ENCODE measurements at places on chromosomes 2 and 18. TPM values are rescaled to one million over a fixed set of nuclear protein-coding genes. Genes with fewer than 3 reads are reported as not detected.

Gene ZSWIM2
- total RNA-seq: not detected

Gene TRABD2A
- total RNA-seq: 56.3 TPM

Gene HNRNPLL
- 75.8 TPM for total RNA-seq

Gene GDF7
- 0.26 TPM for total RNA-seq

Gene MEIS1
- not detected for total RNA-seq

Gene TRIM54
- total RNA-seq: 0.47 TPM

Gene AMER3
- total RNA-seq: not detected

Gene MBP
- total RNA-seq: 60.2 TPM

Gene ERBB4
- total RNA-seq: not detected

Gene DAW1
- not detected for total RNA-seq

GRCh38 chr18:27750014-27750413 is 426.9 kb downstream of the CDH2 start:
- no peak for DNase-seq
- no peak overlapping the region for H3K4me3 ChIP-seq
- no peak overlapping the region for H3K27ac ChIP-seq
- H3K4me1 ChIP-seq: no peaks in the 10 kb centered on the region
- no peaks in the 10 kb centered on the region for H3K36me3 ChIP-seq

- peaks cover 4% of the 10 kb centered on the region for H3K4me1 ChIP-seq
- no peak overlapping the region for H3K4me3 ChIP-seq
- no peaks in the 10 kb centered on the region for H3K36me3 ChIP-seq
- DNase-seq: no peak
Observed at GRCh38 chr2:30113617-30114293, 33.1 kb upstream of the YPEL5 start.

GRCh38 chr2:130766711-130767407 is 11.5 kb downstream of the AMER3 start:
- no peaks in the 10 kb centered on the region for H3K27me3 ChIP-seq
- H3K4me3 ChIP-seq: no peak overlapping the region
- no peak overlapping the region for H3K27ac ChIP-seq
- no peaks in the 10 kb centered on the region for H3K4me1 ChIP-seq
- DNase-seq: no peak

- no peak overlapping the region for H3K4me3 ChIP-seq
- no peak for DNase-seq
- H3K27ac ChIP-seq: no peak overlapping the region
- H3K36me3 ChIP-seq: no peaks in the 10 kb centered on the region
- no peaks in the 10 kb centered on the region for H3K4me1 ChIP-seq
Observed at GRCh38 chr2:41774011-41774605, 273.7 kb upstream of the PKDCC start.

DNA sequence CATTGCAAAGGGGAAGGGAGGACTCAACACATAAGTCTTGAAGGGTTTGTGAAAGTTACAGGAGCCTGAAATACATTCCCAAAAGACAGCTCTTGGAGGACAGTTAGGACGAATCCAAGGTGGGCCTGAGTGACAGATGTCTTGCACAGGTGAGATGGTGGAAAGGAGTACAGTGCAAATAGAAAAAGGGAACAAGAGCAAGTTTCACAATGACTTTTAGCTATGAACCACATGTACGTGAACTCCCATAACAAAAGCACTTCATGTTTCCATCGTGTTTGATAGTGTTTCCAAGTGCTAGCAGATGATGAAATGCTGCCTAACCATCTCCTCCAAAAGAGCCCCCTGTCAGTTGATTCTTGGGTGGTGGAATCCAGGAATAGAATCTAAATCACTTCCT is 1.8 kb downstream of the IL18RAP start:
- peaks cover 80% of the 10 kb centered on the region for H3K4me1 ChIP-seq
- peak overlapping the region; percentile 84 for H3K27ac ChIP-seq
- peaks cover 72% of the 10 kb centered on the region for H3K36me3 ChIP-seq
- DNase-seq: peak; percentile 65

DNA sequence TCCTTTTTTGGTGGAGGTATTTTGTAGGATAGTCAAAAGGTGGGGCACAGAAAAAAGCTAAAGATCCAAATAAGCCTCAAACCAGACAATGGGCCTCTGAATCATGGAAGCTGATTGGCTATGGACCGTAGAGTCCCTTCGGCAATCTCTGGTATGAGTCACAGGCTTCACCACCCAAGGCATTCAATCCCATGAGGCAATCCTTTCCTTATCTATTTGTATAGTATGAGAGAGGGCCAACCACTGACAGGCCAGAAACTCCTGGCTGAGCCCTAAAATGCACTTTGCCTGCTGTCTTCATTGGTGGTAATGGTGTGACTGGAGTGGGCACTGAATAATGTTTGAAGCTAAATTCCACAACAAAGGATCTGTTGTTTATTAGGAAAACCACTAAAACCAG is 38.7 kb upstream of the MEX3C start:
- H3K36me3 ChIP-seq: no peaks in the 10 kb centered on the region
- H3K4me3 ChIP-seq: no peak overlapping the region
- no peak for DNase-seq
- H3K4me1 ChIP-seq: peaks cover 19% of the 10 kb centered on the region

- H3K4me3 ChIP-seq: no peak overlapping the region
- H3K36me3 ChIP-seq: no peaks in the 10 kb centered on the region
- no peak for DNase-seq
- no peaks in the 10 kb centered on the region for H3K4me1 ChIP-seq
- H3K27ac ChIP-seq: no peak overlapping the region
Observed at GRCh38 chr2:164770421-164770916, 71.2 kb downstream of the COBLL1 start.

DNA sequence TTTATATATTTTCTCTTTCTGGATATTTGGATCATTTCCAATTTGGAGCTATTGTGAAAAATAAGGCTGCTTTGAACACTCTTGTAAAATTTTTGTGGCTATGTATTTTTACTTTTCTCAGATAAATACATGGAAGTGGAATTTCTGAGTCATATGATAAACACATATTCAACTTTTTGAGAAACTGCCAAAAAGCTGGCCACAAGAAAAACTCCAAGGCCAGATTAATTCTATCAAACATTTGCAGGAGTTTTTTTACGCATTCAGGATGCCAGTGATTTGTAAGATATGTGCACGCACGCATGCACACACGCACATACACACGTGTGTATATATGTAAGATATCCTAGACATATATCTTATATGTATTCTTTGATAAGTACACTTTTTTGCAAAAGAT is 477.5 kb upstream of the SPHKAP start:
- no peak overlapping the region for H3K4me3 ChIP-seq
- H3K27ac ChIP-seq: no peak overlapping the region
- H3K4me1 ChIP-seq: no peaks in the 10 kb centered on the region
- H3K27me3 ChIP-seq: no peaks in the 10 kb centered on the region

DNA sequence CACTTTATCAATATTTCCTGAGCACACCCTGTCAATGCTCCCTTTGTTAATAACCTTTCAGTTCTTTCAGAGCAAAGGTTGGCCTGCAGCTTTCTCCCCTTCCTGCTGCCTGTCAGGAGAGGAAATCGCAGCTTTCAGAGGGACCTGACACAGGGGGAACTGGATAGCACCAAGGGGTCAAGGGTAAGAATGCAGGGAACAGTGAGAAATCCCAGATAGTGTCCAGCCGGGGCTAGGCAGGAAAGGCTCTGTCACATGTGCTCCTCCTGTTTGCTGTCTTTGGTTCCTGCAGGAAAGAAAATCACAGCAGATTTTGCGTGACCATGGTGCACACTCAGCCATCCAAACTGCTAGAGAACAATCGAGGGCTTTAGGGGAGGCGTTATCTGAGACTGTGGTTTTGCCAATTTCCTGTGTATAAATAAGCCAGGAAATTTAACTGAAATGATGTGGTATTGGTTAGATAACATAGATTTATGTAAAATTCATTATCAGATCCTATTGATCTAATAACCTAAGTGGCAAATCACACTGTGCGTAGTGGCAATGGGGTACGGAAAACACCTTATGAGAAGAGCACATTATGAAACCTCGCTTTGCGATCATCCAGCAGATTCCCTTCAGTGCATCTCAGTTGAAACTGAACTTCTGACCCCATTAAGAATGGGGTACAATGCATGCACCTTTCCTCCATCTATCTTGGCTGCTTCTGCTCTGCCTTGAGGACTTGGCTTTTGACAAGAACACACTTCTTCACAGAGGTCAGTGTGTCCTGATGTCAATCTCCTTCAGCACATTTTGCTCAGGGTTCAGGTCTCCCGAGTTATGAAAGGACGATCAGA is 178.0 kb downstream of the ICOS start:
- no peaks in the 10 kb centered on the region for H3K27me3 ChIP-seq
- H3K4me3 ChIP-seq: no peak overlapping the region
- no peak overlapping the region for H3K27ac ChIP-seq
- H3K36me3 ChIP-seq: peaks cover 2% of the 10 kb centered on the region

DNA sequence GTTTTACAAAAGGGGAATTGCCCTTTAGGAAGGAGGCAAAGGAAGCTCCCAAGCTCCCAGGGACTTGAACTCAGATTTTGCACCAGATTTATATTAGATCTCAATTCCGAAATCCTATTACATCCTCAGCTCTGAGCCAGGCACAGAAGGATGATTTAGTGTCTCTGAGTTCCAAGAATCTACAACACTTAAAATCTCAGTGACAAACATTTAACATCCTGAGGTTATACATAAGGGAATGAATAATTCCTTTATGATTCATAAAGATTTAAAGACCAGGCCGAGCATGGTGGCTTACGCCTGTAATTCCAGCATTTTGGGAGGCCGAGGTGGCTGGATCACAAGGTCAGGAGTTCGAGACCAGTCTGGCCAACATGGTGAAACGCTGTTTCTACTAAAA is 16.5 kb upstream of the SLC20A1 start:
- H3K4me3 ChIP-seq: no peak overlapping the region
- peaks cover 1% of the 10 kb centered on the region for H3K36me3 ChIP-seq
- DNase-seq: no peak
- no peak overlapping the region for H3K27ac ChIP-seq
- no peaks in the 10 kb centered on the region for H3K27me3 ChIP-seq

GRCh38 chr2:42733852-42734251 is 30.1 kb downstream of the OXER1 start:
- H3K27me3 ChIP-seq: no peaks in the 10 kb centered on the region
- H3K27ac ChIP-seq: no peak overlapping the region
- H3K4me1 ChIP-seq: no peaks in the 10 kb centered on the region
- no peak overlapping the region for H3K4me3 ChIP-seq

- H3K4me3 ChIP-seq: no peak overlapping the region
- H3K4me1 ChIP-seq: no peaks in the 10 kb centered on the region
- peak; percentile 75 for DNase-seq
- no peaks in the 10 kb centered on the region for H3K36me3 ChIP-seq
Observed at GRCh38 chr2:190069936-190070696, 7.6 kb upstream of the MSTN start.

DNA sequence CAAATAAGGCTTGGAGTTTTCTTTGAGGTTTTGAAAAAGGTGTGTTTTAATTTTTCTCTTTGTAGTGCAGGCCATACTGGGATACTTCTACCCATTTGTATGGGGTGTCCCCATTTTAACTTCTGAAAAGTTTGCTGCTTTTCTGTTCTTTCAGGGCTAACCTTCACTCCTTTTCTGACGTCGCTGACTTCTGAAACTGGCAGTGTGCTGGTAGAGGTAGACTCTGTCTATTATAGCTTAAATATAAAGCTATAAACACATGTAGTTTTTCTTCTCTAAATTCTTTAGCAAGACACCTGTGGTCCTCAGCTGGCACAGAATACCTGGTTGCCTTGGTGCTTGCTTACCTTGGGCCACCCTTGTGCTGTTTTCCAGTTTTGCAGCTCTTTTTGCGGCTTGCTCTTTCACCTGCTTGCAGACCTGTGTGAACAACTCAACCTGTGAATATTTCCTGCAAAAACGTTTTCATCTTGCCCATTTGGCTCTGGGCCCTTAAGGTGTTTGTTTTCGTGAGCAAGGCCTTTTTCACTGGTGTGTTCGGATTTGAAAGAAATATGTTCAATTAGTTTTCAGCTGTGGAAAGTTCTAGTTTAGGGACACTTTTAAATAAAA is 42.2 kb downstream of the PHLPP1 start:
- H3K27me3 ChIP-seq: no peaks in the 10 kb centered on the region
- H3K4me3 ChIP-seq: no peak overlapping the region
- H3K4me1 ChIP-seq: no peaks in the 10 kb centered on the region
- no peak for DNase-seq

- peaks cover 29% of the 10 kb centered on the region for H3K4me1 ChIP-seq
- DNase-seq: no peak
- no peaks in the 10 kb centered on the region for H3K27me3 ChIP-seq
- H3K27ac ChIP-seq: no peak overlapping the region
- no peak overlapping the region for H3K4me3 ChIP-seq
Observed at GRCh38 chr2:60759654-60760053, 3.6 kb downstream of the PAPOLG start.

- H3K27me3 ChIP-seq: no peaks in the 10 kb centered on the region
- peak; percentile 87 for DNase-seq
- peaks cover 36% of the 10 kb centered on the region for H3K36me3 ChIP-seq
- H3K4me1 ChIP-seq: peaks cover 41% of the 10 kb centered on the region
Observed at GRCh38 chr2:241272303-241273209, 42.9 kb downstream of the HDLBP start.

DNA sequence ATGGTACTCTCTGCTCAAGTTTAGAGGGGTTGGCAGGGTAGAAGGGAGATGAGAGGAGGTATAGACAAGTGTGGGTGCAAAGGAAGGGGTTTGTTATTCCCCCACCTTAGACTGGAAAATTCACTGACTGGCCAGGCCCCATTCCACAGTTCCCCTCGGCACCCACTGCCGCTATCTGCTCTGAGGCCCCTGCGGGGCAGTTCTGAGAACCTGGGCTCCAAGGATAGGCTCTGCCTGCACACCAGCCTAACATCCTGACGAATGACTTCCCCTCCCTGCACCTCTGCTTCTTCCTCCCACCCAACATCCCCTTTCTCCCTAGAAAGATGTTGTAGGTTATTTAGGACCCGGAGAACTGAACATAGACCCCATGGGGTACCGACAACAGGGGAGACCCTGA is 303.9 kb upstream of the HDAC4 start:
- H3K27me3 ChIP-seq: peaks cover 7% of the 10 kb centered on the region
- no peak overlapping the region for H3K4me3 ChIP-seq
- no peak overlapping the region for H3K27ac ChIP-seq
- H3K4me1 ChIP-seq: no peaks in the 10 kb centered on the region
- no peaks in the 10 kb centered on the region for H3K36me3 ChIP-seq

GRCh38 chr18:21548647-21549046 is 51.9 kb downstream of the ESCO1 start:
- H3K4me3 ChIP-seq: no peak overlapping the region
- peaks cover 51% of the 10 kb centered on the region for H3K36me3 ChIP-seq
- H3K4me1 ChIP-seq: peaks cover 8% of the 10 kb centered on the region
- no peak for DNase-seq

DNA sequence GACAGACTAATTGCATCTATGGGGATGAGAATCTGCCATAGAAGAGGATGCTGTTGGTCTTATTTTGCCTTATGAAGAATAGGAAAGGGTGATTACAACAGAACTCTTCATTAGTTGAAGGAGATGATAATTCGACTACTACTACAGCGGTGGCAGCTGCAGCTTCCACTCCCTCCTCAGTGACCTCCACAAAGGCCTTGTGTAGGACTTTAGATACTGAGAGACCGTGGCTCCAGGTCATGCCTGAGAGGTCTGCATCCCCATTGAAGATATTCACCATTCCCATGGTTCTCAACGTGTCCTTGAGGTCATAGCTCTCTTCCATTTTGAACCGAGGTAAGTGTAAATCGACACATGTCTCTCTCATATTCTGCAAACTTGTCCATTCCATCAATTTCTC is 6.4 kb downstream of the SERPINB4 start:
- H3K4me3 ChIP-seq: no peak overlapping the region
- no peaks in the 10 kb centered on the region for H3K4me1 ChIP-seq
- no peak for DNase-seq
- no peaks in the 10 kb centered on the region for H3K36me3 ChIP-seq

GRCh38 chr2:38601463-38602135 is 1.1 kb downstream of the HNRNPLL start:
- H3K36me3 ChIP-seq: peaks cover 21% of the 10 kb centered on the region
- H3K27me3 ChIP-seq: no peaks in the 10 kb centered on the region
- H3K4me1 ChIP-seq: peaks cover 48% of the 10 kb centered on the region
- H3K27ac ChIP-seq: peak overlapping the region; percentile 89
